ENCODE measurements at places on chromosomes 12 and 14.

DNA sequence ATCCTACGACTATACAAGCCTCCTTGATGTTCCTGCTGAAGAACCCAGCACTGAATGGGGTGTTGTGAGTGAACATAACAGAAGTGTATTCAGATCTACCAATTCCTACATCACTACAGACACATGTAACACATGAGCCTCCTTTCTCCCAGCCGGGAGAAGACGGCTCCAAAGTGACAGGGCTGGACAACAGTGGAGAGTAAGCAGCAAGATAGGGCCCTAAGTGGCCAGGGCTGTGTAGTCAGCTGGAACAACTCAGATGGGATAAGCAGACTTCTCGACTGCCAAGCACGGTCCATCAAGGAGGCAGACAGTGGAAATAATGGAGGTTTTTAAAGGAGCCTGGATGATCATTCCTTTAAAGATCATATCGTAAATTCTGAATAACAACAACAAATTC, 73.5 kb downstream of the TTC7B start:
- no peaks in the 10 kb centered on the region for H3K36me3 ChIP-seq
- no peak overlapping the region for H3K4me3 ChIP-seq
- DNase-seq = no peak
- H3K27me3 ChIP-seq = peaks cover 9% of the 10 kb centered on the region

- H3K27me3 ChIP-seq = peaks cover 20% of the 10 kb centered on the region
- no peak overlapping the region for H3K4me3 ChIP-seq
- no peaks in the 10 kb centered on the region for H3K36me3 ChIP-seq
- H3K4me1 ChIP-seq = peaks cover 13% of the 10 kb centered on the region
- no peak overlapping the region for H3K27ac ChIP-seq
These were observed 46.0 kb upstream of the PLEKHG3 start for GRCh38 chr14:64658201-64658600.

- H3K27ac ChIP-seq = no peak overlapping the region
- no peak for DNase-seq
- H3K4me3 ChIP-seq = no peak overlapping the region
- peaks cover 8% of the 10 kb centered on the region for H3K27me3 ChIP-seq
These were observed 28.4 kb upstream of the FAM181A start for GRCh38 chr14:93898731-93899130.

DNA sequence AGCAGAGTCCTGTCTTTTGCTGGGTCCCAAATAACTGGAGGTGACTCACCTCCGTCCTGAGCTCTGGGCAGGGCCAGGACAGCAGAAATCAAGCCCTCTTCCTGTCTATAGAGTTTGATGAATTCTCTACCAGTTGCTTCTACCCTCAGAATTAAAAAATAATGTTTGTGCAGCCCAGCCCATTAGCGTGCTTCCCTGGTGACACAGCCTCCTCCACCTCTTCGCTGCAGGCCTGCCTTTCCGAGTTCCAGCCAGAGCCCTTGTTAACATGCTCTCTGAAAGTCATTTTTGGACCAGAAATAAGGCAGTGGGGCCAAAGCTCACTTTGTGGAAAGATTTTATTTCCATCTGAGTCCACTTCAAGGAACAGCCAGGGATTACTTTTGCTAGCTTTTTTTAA, 94.0 kb downstream of the TBX5 start:
- DNase-seq = no peak
- H3K4me3 ChIP-seq = no peak overlapping the region
- H3K4me1 ChIP-seq = no peaks in the 10 kb centered on the region
- no peaks in the 10 kb centered on the region for H3K36me3 ChIP-seq

DNA sequence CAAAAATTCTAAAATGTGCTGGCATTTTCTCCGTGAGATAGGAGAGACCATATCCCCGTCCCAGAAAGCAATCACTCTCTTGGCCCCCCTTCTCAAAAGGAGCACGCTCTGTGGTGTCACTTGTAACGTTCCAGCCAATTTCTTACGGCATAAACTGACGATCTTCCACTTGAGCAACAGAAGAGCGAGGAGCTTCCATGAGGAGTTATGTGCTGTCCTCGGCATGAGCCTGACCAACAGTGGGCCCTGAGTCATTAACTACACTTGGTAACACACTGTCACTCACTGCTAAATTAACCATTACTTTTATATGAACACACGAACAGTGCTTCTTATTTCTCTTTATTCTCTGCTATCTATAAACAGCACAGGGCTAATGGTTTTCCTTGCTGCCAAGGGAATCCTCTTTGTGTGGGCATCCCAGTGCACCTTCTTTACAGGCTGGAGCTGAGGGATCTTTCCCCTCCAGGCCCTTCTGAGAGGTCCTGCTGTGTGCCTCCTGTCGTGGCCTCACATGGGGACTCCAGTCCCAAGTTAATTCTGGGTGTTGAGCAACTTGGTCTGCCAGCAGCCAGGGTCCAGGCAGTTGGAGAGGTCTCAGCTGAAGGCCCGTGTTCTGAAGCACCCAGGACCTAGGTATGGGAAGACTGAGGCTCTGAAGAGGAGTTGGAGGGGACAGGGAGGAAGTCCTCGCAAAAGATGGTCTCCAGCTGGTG, 9.4 kb downstream of the SLC6A13 start:
- H3K4me1 ChIP-seq = no peaks in the 10 kb centered on the region
- peaks cover 16% of the 10 kb centered on the region for H3K27me3 ChIP-seq
- no peaks in the 10 kb centered on the region for H3K36me3 ChIP-seq
- H3K27ac ChIP-seq = no peak overlapping the region
- no peak overlapping the region for H3K4me3 ChIP-seq
- no peak for DNase-seq

- H3K4me3 ChIP-seq = no peak overlapping the region
- H3K4me1 ChIP-seq = peaks cover 2% of the 10 kb centered on the region
- no peak overlapping the region for H3K27ac ChIP-seq
- no peak for DNase-seq
- peaks cover 17% of the 10 kb centered on the region for H3K36me3 ChIP-seq
- no peaks in the 10 kb centered on the region for H3K27me3 ChIP-seq
These were observed 10.5 kb downstream of the GNPNAT1 start for GRCh38 chr14:52780893-52781292.

DNA sequence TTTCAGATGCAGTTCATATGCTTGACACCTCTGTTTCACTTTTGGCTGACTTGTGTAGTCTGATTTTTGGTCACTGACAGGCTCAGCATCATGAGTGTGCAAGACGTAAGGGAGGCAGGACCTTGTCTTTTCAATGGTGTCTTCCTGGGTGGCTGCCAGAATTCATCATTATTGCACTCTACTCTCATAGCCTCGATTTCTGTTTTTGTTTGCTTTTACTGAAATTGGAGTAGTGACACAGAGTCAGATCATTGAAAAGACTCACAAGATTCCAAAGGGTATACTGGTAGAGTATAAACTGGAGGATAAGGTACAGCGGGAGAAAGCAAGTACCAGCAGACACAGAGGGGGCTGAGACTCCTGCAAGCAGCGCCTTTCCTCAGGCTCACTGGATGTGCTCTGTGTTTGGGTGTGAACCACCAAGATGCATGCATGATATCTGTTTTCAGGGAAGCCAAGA, 126.3 kb upstream of the FGD4 start:
- H3K36me3 ChIP-seq = no peaks in the 10 kb centered on the region
- H3K27ac ChIP-seq = no peak overlapping the region
- no peaks in the 10 kb centered on the region for H3K27me3 ChIP-seq
- peaks cover 16% of the 10 kb centered on the region for H3K4me1 ChIP-seq
- no peak overlapping the region for H3K4me3 ChIP-seq

- peaks cover 52% of the 10 kb centered on the region for H3K4me1 ChIP-seq
- no peak for DNase-seq
- H3K27ac ChIP-seq = peak overlapping the region; percentile 68
- H3K4me3 ChIP-seq = peak overlapping the region; percentile 57
These were observed 7.9 kb upstream of the KLRB1 start for GRCh38 chr12:9615420-9616136.

DNA sequence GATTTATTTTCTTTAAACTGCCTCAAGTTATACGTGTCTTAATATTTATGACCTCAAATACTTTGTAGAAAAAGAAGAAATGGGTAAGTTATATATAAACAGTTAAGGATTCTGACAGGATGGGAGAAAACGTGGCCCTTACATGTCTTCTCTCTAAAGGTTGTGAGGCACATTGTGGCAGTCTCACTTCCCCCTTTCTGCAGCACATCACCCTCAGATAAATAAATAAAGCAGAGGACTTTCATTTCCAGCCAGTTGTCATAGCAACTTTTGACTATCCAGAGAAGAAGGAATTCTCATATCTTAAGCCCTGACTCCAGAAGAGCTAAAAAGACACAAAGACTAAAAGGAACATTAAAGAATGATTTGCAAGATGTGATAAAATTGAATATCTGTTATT, 28.8 kb upstream of the CEP83 start:
- no peak overlapping the region for H3K27ac ChIP-seq
- no peaks in the 10 kb centered on the region for H3K36me3 ChIP-seq
- H3K4me1 ChIP-seq = no peaks in the 10 kb centered on the region
- no peak overlapping the region for H3K4me3 ChIP-seq

DNA sequence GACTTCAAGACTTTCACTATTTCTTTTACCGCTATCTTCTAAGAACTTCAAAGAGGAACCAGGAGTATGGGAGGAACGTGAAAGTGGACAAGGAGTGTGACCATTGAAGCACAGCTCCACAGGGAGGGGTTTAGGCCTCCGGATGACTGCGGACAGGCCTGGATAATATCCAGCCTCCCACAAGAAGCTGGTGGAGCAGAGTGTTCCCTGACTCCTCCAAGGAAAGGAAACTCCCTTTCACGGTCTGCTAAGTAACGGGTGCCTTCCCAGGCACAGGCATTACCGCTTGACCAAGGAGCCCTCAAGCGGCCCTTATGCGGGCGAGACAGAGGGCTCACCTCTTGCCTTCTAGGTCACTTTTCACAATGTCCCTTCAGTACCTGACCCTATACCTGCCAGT, 267.0 kb downstream of the RPL10L start:
- H3K27ac ChIP-seq = no peak overlapping the region
- no peaks in the 10 kb centered on the region for H3K4me1 ChIP-seq
- DNase-seq = no peak
- no peaks in the 10 kb centered on the region for H3K27me3 ChIP-seq

GRCh38 chr12:107598906-107599305, 86.7 kb upstream of the PWP1 start:
- no peaks in the 10 kb centered on the region for H3K27me3 ChIP-seq
- H3K4me3 ChIP-seq = no peak overlapping the region
- H3K4me1 ChIP-seq = no peaks in the 10 kb centered on the region
- H3K27ac ChIP-seq = no peak overlapping the region

GRCh38 chr14:36674659-36675058, 13.0 kb downstream of the PAX9 start:
- H3K27ac ChIP-seq = no peak overlapping the region
- H3K4me3 ChIP-seq = no peak overlapping the region
- H3K27me3 ChIP-seq = peaks cover 15% of the 10 kb centered on the region
- DNase-seq = no peak

GRCh38 chr12:125755512-125755911, 690.3 kb downstream of the AACS start:
- no peak overlapping the region for H3K4me3 ChIP-seq
- no peaks in the 10 kb centered on the region for H3K27me3 ChIP-seq

- DNase-seq = no peak
- no peak overlapping the region for H3K27ac ChIP-seq
- no peak overlapping the region for H3K4me3 ChIP-seq
- no peaks in the 10 kb centered on the region for H3K4me1 ChIP-seq
These were observed 49.4 kb downstream of the KITLG start for GRCh38 chr12:88530868-88531267.

- no peaks in the 10 kb centered on the region for H3K4me1 ChIP-seq
- no peak for DNase-seq
- no peak overlapping the region for H3K27ac ChIP-seq
- H3K27me3 ChIP-seq = no peaks in the 10 kb centered on the region
These were observed 743.9 kb upstream of the FLRT2 start for GRCh38 chr14:84785996-84786395.

DNA sequence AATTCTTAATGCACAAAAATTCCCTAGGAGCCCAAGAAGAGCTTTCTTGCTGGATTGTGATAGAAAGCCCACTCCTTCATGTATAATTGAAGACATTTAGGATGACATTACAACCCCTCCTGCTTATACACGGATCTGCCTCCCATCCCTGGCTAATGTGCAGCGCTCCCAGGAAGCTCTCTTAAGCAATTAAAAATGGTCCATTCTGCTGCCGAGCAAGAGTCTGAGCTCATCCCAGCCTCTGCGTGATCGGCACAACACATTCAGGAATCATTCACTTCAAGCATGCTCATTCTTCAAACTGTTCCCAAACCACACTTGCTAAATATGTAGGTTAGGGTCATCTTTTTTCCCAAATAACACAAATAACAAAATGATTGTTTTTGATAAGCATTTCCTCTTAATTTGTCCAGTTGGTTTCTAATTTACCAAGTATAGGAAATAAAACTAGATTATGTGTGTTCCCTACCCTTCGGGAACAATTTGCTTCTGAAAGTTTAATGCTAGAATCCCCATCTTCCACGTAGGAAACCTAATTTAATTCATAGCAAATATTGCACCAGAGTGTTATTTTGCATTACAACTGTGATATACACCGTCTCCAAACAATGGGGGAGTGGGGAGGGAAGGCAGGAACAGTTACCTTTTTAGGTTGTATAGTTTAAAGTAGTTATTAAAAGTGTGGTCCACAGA, 17.3 kb upstream of the TMEM233 start:
- peaks cover 9% of the 10 kb centered on the region for H3K27me3 ChIP-seq
- no peaks in the 10 kb centered on the region for H3K36me3 ChIP-seq
- H3K27ac ChIP-seq = no peak overlapping the region
- peaks cover 5% of the 10 kb centered on the region for H3K4me1 ChIP-seq
- H3K4me3 ChIP-seq = no peak overlapping the region
- no peak for DNase-seq

GRCh38 chr12:108793756-108794441, 62.6 kb upstream of the CORO1C start:
- H3K4me1 ChIP-seq = peaks cover 3% of the 10 kb centered on the region
- H3K4me3 ChIP-seq = no peak overlapping the region
- no peak for DNase-seq
- no peaks in the 10 kb centered on the region for H3K27me3 ChIP-seq

DNA sequence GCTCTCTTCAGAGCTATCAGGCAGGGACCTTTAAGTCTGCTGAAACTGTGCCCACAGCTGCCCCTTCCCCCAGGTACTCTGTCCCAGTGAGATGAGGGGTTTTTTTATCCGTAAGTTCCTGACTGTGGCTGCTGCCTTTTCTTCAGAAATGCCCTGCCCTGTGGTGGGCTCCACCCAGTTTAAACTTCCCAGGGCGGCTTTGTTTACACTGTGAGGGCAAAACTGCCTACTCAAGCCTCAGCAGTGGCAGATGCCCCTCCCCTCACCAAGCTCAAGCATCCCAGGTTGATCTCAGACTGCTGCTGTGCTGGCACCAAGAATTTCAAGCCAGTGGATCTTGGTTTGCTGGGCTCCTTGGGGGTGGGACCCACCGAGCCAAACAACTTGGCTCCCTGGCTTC, 46.9 kb upstream of the SLC16A7 start:
- no peak overlapping the region for H3K4me3 ChIP-seq
- DNase-seq = peak; percentile 14
- H3K36me3 ChIP-seq = no peaks in the 10 kb centered on the region
- no peak overlapping the region for H3K27ac ChIP-seq
- H3K27me3 ChIP-seq = no peaks in the 10 kb centered on the region

- no peak overlapping the region for H3K27ac ChIP-seq
- H3K4me3 ChIP-seq = no peak overlapping the region
- H3K27me3 ChIP-seq = no peaks in the 10 kb centered on the region
- no peak for DNase-seq
These were observed 127.1 kb downstream of the ZFP36L1 start for GRCh38 chr14:68665792-68666204.

All from activated T-helper 2 cell treated with anti-CD3 and anti-CD28 coated beads, Interferon-gamma antibody, Interleukin-2, Interleukin-4, amounts not matched to agents 10 μg/mL and 5 μg/mL and 100 μg/mL, durations not matched to agents 14 hours and 24 hours and 36 hours (primary cell).